ENCODE measurements at places on chromosomes 4 and X.
A peak's percentile ranks its signal among the peaks of the same experiment; 100 is the strongest.

- DNase-seq = no peak
These were observed 195.7 kb upstream of the GK2 start for GRCh38 chr4:79603681-79604080.

- no peak for DNase-seq
These were observed 27.3 kb downstream of the CT45A1 start for GRCh38 chrX:135740681-135741149.

DNA sequence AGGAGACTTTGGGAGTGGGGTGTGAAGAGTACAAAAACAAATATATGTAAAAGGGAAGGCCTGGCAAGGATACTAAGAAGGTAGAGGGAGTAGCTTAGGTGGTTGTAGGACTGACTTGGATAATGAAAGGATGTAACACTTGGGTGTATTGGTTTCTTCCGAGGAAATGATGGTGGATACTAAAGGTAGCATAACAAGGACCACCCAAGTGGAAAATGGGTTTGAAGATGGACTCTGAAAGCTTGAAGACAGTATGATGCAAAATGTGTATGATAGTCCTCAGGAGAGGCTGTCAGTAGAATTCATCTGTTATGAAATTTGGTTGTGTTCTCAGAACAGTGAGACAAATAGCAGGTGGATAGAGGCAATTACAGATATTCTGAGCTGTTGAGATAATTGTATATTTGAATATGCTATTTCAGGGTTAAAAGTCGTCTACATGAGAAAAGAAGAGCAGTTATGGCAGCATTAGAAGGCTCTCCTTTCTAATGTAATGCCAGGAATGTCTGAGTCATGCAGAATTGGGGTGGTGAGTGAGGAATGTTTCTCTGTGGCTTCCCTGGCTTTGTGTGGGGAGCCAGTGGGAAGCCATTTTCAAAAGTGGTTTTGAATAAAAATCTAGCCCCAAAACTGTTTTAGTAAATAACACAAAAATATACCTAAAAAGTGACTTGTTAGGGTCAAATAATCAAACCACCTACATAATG is 75.6 kb downstream of the FHIP1A start:
- peak; percentile 91 for DNase-seq

GRCh38 chr4:76703123-76703490 is 194.8 kb downstream of the SOWAHB start:
- peak; percentile 27 for DNase-seq

DNA sequence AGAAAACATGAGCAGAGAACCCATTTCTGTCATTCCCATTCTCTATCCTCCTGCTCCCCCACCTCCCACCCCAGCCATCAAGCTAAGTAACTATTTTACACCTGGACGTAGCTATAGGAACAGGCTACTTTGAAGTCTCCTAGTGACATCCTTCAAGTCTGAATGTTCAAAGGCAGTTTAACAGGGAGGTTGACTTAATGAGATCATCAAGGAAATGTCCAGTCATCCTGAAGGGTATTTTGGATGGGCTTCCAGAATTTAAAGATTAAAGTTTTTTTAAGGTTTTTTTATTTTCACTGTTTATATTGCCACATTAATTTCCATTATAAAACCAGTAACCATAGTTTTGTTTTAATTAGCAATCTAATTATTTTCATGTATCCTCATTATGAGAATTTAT is 41.1 kb downstream of the HPF1 start:
- DNase-seq = no peak

DNA sequence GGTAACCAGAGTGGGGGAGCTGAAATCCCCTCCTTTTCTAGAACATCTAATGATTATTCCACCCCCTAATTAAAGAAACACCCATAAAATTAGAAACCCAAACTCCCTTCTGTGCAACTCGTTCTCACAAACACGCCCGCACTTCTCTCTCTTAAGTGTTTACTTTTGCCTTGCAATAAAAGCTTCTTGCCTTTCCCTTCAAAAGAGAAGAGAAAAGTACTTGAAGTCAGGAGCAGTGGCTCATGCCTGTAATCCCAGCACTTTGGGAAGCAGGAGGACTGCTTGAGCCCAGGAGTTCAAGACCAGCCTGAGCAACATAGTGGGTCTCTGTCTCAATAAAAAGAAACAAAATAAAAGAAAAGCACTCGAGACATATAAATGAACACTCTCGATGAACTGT is 3.6 kb upstream of the GPR173 start:
- no peak for DNase-seq

DNA sequence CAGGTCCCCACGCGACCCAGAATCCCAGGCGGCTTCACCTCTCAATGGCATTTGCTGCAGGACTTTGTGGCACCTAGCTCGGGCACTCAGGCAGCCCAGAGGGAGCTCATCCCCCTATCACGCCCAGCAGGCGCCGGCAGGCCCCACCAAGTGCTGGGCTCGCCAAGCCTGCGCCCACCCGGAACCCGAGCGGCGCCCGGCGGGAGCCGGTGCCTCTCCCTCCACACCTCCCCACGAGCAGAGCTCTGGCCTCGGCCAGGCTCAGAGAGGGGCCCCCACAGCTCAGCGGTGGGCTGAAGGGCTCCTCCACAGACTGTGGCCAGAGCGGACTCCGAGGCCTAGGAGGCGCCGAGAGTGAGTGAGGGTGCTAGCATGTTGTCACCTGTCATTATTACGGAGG is 286.3 kb downstream of the PDHA2 start:
- DNase-seq = no peak

GRCh38 chr4:113553082-113553481 is 208.5 kb downstream of the CAMK2D start:
- DNase-seq = no peak

GRCh38 chrX:153783378-153784013 is 2.7 kb downstream of the SRPK3 start:
- DNase-seq = no peak

DNA sequence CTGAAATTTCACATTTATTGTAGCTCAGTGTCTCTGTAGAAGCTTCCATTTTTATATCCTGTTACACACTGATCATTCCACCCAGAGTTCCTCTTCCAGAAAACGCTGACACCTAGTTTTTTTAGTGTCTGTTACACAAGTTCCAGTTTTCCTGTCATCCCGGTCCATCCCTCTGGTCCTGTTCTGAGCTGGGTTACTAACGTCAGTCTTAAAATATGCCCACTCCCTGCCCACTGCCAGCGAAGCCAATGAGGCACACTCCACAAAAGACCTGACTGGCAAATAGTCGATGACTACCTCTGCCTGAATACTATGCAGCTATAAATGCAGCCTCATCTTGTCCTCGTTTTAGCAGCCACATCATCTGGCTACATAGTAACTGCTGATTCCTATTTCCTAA is 30.9 kb upstream of the DDX3X start:
- peak; percentile 31 for DNase-seq

DNA sequence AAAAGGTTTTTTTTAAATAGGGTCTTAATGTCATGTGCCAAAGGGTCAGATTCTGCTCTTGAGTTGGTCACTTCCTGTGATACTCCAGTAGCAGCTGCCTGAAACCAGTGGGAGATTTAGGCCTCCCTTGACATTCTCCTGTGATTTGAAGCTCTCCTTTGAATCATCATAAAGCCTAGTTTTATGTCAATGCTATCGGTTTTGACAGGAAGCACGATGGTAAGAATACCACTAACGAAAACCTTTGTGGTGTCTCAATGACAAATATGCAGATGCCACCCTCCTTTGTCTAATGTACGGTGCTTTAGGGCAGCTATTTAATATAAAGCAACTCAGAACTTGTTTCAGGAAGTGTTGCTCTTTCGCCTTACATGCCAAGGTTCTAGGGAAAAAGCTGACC is 44.2 kb downstream of the CCNI start:
- no peak for DNase-seq

DNA sequence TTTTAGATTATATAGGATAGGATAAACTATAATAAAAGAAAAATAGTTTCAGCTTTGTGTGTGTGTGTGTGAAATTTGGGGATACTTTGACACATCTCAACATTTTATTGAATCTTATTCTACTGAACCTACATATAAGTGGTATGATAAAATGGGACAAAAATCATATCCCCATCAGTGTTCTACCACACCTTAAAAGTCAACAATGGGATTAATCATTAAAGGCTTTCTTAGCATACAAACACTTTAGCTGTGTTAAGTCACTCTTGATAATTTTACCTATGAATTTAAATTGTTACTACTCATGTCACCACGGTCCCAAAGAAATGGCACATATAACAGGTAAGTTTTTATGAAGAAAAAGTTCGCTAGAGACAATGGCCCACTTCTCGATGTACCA is 37.7 kb upstream of the LRBA start:
- DNase-seq = no peak

Data from kidney glomerular epithelial cell (primary cell).